ENCODE measurements at places on chromosomes 5 and 9. TPM values are rescaled to one million over a fixed set of nuclear protein-coding genes. Genes with fewer than 3 reads are reported as not detected.
A peak's percentile ranks its signal among the peaks of the same experiment; 100 is the strongest.

- no peak for ATAC-seq
Measured at GRCh38 chr5:145776886-145777285, 58.3 kb downstream of the PRELID2 start.

The ELOVL7 gene
- total RNA-seq = 0.62 TPM

GRCh38 chr5:178323961-178324360 lies 91.4 kb upstream of the PHYKPL start:
- no peak for ATAC-seq

DNA sequence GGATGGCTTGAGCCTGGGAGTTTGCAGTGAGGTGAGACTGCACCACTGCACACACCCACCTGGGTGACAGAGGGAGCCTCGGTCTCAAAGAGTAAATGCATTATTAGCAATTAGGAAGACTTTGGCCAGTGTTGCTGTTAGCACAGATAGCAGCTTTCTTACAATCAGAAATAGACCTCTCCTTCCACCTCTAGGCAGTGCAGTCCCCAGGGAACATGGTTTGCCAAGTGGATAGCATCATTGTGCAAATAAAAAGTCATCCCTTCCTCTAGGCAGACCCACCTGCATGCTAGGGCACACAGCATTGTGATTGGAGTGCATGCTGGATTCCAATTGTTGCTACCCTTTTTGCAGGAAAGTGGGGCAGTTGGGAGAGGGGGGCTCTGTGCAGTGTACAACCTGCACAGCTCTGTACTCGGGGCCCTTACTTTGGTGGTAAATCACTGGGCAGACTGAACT lies 77.9 kb upstream of the KLF9 start:
- no peak for ATAC-seq

The P4HA2 gene
- 31.0 TPM for total RNA-seq

DNA sequence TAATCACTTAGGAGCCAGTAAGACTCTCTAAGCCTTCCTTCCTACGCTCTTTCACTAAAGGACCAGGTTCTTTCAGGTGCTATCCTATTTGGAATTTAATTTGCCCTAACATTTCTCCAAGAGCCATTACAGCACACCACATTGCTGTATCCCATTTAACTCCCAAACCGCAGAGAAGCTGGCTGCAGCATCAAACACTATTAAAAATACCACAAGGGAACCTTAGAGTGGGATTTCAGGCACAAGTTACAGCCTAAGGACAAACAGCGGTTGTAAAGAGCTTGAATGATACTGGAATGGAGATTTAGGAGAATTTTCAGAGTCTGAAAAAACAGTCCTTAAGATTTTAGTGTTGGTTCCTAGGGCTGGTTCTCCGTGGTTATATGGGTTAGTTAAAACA lies 566.4 kb downstream of the RAB3C start:
- ATAC-seq = no peak

DNA sequence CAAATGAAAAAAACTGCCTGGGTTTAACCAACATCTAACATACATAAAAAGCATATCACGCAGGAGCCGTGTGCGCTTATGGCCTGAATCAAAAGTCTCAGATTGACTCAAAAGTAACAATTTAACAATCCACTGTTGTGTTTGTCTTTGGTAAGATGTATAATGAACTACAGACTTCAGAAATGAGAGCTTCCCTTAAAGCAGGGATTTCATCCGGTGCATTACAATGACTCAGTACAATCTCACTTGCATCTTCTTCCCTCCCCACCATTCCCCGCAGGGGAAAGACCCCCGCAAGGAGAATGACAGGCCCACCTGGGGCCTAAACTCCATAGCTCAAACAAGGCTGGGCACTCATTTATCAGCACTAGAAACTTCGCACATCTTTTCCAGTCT lies 1.4 kb downstream of the ZFR start:
- no peak for ATAC-seq

GRCh38 chr9:107211284-107211923 lies 71.7 kb upstream of the RAD23B start:
- ATAC-seq = peak; percentile 34

The CDHR2 gene
- 0.11 TPM for total RNA-seq

The ZNF367 gene
- total RNA-seq = 1.7 TPM

DNA sequence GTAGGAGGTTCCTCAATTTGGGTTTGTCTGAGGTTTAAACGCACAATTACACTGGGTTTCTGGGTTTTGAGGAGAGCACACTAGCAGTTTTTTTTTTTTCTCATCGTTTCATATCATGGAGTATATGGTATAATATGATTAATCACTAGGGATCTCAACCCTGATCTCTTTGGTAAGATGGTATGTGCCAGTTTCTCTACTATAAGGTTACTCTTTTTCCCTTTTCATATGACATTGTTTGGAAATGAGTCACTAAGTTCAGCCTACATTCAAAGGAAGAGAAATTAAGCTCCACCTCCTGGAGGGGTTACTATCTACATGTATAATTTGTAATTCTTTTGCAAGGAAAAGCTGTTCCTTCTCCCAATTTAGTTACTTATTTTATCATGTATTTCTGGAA lies 35.2 kb downstream of the MTRR start:
- no peak for ATAC-seq

DNA sequence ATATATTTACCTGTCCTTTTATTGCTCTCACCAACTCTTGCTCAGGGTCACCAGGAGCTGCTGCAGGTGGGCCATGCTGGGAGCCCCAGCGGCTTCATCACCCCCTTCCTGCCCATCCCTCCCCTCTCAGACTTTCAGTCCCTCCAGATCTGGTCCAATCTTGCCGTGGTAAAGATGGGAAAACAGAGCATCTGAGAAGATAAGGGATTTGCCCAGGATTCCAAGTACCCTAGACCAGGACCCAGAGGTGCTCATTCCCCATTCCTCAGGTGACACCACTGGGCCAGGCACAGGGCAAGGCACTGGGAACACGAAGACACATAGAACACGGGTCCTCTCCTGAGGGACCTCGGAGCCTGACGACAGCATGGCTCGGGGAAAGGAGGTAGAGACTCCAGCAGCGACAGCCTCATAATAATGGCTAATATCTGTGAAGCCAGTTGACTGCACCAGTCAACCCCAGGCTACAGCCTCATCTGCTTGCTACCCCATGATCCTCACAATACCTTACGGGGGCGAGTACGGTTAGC lies 18.0 kb downstream of the TMOD1 start:
- no peak for ATAC-seq

DNA sequence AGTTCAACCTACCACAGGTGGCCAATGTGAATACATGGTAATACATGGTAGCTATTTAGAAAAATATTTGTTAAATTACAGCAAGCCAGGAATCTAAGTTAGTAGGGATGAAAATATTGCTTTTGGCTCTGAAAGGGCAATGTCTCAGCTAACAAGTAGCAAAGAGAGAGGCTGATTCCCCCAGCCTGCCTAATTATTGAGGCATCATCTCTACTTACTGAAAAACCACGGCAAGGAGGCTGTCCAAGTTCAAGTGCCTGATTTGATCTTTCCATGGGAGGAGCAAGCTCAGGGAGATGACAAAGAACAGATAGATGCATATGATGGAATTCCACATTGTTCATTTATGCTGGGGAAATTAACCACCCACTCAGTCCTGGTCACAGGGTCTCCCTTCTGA lies 28.7 kb upstream of the UBTD2 start:
- no peak for ATAC-seq

- ATAC-seq = no peak
Measured at GRCh38 chr9:36150574-36151315, 14.2 kb downstream of the GLIPR2 start.

DNA sequence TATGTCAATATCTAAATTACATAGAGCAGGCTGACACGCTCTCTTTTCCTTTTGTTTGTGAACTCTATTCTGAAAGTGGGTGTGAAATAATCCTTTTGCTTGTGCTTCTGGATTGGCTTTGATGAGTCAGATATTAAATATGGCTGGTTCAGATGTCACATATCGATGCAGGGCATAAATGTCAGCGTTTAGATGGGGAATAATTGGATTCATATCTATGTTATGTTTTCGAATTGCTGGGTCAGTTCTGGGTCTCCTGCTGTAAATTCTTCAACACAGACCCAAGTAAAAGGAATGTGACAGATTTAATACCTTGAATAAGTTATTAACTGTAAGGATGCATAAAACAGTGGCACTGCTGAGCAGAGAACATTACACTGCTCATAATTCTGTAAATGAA lies 118.7 kb upstream of the SNX2 start:
- ATAC-seq = peak; percentile 98

DNA sequence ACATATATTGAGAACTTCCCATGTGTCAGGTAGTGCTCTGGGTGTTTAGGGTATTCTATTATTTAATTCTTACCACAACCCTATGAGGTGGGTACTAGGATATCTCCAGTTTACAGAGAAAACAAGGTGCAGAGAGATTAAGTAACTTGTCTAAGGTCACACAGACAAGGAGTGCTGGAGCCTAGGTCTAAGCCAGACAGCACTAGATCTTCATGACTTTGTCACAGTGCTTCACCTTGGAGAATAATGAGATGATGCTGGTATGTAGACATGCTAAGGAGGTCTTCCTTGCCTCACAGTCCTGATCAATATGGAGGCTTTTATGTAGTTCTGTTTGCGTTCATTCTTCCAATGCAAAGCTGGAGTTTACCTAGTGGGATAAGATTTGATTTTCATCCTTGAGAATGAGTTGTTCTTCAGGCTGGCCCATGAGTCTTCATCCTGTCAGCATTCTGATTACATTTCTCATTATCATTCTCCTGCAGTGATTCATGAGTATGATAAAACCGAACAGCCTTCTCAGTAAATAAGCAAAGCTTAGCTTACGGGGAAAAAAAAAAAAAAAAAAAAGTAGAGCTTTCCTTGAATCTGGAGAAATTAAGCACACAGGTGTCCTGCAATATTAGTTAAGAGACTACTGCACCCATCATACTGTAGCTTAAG lies 176.3 kb downstream of the C9orf152 start:
- no peak for ATAC-seq

The PCDHGA3 gene
- total RNA-seq = 3.4 TPM

- ATAC-seq = no peak
Measured at GRCh38 chr5:151584057-151584937, 6.8 kb downstream of the FAT2 start.

- ATAC-seq = peak; percentile 91
Measured at GRCh38 chr5:147613359-147613758, 103.5 kb upstream of the DPYSL3 start.

The ZFP2 gene
- total RNA-seq = 0.89 TPM

DNA sequence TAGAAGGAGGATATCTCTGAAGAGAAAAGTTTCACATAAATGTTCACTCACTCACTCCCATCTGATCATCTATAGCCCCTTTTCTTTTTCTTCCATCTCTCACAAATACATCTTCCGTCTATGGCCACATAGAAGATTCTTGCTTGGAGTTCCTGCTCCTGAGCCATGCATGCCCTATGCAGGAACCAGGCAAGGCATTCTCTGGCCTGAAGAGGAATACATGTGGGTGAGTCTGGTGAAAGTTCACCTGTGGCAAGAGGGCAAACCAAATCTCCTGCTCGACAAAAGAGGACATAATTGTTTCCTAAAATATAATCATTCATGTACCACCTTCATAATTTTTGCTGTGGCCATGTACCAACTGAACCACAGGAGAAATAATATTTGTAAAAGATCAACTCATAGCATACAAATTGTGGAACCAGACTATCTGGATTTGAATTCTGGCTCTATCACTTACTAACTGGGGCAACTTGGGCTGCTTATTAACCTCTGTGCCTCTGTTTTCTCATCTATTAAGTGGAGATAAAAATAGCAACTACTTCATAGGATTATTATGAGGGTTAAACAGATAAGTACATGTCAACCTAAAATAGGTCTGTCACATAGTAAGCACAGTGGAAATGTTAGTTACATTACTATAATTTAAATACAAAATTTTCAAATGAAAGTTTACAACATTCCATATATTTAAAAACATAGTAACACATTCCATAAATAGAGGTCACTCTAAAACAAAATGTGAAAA lies 121.2 kb upstream of the NFIB start:
- no peak for ATAC-seq

- ATAC-seq = no peak
Measured at GRCh38 chr9:15697446-15697851, 144.6 kb downstream of the CCDC171 start.

DNA sequence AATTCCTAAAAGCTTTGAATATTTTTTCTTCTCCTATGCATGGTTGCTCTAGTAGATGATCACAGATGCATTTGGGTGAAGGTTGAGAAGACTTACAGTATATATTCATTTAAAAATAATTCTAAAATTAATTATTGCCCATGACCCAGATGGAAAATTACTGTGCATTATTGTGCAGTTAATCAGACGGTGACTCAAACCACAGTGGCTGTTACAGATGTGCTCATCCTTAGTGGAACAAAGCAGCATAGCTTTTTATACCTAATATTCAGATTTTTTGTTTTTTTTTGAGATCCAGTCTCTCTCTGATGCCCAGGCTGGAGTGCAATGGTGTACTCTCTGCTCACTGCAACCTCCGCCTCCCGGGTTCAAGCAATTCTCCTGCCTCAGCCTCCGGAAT lies 10.7 kb downstream of the OR2V1 start:
- no peak for ATAC-seq

- ATAC-seq = no peak
Measured at GRCh38 chr5:125517973-125518550, 771.6 kb upstream of the ZNF608 start.

DNA sequence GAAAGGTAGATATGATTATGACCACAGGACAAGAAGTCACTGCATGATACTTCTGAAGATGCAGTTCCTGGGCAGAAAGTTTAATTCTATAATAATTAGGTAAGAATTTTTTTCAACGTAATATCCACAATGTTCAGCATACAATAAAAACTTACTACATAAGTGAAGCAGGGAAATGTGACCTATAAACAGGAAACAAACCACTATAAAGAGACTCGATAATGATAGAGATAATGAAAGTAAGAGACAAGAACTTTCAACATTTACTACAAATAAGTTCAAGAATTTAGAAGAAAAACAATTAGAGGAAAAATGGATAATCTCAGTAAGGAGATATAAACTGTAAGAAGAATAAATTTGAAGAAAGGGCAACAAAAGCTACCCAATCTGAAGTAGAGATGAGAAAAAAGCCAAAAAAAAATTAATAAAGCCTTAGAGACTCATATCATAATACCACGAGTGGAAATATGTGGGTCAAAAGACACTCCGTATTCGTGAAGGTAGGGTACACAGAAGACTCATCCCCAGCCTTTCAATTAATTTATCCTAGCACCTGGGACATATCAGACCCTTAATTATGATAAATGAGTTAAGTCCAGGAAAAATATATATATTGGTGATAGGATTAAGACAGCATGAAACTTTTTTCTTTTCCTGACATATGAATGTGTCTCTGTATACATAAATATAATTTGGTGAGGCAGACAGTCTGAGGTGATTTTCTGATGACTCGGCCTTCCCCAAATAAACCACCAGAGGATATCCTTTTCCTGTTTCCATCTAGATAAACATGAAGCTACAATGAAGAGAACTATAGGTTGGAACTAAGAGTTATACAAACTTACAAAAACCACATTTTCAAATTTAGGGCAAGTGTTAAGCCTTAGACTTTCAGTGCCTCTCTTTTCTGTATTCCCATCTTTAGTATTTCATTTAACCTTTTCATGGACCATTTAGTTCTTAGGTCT lies 120.4 kb downstream of the RAPGEF6 start:
- ATAC-seq = no peak

DNA sequence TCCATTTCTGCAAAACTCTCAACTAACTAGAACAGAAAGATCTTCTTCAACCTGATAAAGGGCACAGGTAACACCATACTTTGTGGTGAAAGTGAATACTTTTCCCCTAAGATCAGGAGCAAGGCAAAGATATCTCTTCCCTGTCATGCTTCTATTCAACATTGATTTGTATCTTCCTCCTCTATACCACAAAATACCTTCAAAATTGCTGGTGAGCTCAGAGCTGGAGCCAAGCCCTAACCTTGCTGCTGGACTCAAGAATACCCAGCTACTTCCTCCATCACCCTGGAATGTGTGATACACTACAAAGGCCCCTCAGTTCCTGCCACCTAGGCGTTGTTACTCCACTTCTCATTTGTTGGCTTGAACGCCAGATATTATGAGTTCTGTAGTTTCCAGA lies 499.0 kb downstream of the ACTL7B start:
- ATAC-seq = no peak

Data from motor neuron (in vitro differentiated cells).